ENCODE measurements at places on chromosomes 6 and 20. TPM values are rescaled to one million over a fixed set of nuclear protein-coding genes. Genes with fewer than 3 reads are reported as not detected.

- peaks cover 68% of the 10 kb centered on the region for H3K27me3 ChIP-seq
- DNase-seq: no peak
- H3K36me3 ChIP-seq: no peaks in the 10 kb centered on the region
Measured at GRCh38 chr20:37901240-37901639, 1.7 kb upstream of the VSTM2L start.

Gene CLIC5
- 65.0 TPM for total RNA-seq

Gene SYNJ2
- 10.2 TPM for total RNA-seq

DNA sequence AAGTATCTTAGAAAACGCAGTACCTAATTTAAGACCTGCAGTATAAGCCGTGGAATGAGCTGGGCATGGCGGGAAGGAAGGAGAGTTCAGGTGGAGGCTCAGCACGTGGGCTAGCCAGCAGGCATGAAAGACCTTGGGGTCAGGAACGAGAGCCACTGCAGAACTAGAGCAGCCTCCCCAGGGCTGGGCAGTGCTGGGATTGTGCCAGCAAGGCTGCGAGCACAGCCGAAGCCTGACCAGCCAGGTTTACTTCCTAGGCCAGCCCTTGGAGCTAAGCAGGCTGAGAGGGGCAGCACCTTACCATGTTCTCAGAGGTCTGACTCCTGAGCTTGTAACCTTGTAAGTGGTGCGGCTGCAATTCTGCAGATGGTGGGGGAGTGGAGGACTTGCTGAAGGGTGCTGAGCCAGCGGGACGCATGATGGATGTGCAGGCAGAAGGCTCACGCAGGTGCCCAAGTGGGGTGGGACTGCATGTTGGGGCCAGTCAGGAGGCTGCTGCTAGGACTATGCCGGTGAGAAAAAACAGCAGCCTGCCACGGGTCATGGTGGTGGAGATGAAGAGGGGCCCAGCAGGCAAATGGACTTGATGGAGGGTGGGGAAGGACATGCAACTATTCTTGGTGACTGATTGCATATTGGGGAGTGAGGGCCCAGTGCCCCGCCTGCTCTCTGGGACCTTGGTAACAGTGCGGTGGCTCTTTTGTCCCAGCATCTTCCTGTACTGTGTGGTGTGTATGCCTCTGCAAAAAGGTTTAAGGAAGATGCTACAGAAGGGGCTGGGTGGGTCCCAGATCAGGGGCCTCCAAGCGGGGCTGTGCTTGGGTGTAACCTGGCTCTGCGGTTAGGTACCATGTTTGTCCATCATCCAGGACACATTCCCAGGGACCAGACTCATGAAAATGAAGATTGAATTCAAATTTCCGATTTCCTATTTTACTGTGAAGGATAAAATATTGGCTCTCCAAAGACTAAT lies 37.6 kb upstream of the IRF4 start:
- peak; percentile 75 for DNase-seq
- no peak overlapping the region for H3K27ac ChIP-seq
- H3K27me3 ChIP-seq: no peaks in the 10 kb centered on the region
- H3K4me3 ChIP-seq: no peak overlapping the region
- H3K36me3 ChIP-seq: peaks cover 5% of the 10 kb centered on the region
- H3K4me1 ChIP-seq: no peaks in the 10 kb centered on the region

Gene GNAS-AS1
- total RNA-seq: not detected

DNA sequence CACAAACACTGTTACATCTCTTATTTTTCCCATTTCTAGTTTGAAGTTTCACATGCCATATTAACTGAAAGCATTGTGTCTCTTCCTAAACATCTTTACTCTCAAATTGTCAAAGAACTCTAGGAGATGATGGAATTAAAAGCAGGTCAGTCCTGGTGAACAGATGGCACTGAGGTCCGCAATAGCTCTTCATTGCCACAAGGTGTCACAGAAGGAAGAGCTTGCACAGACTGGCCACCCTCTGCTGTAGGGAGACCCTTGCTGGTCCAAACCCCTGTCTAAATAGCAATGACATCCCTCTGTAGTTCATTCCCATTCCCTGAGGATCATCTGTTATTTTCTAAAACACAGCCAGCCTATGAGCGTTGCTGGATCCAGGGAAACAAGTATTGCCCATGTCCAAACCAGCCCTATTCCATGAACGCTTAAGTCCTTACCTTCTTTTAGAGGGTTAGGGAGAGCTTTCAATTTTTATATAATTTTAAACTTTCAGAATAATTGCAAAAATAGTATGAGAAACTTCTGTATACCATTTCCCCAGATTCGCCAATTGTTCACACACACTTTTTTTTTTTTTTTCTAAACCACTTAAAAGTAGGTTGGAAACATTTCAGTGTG lies 10.1 kb upstream of the HDAC2 start:
- no peaks in the 10 kb centered on the region for H3K36me3 ChIP-seq
- no peak for DNase-seq
- H3K4me3 ChIP-seq: no peak overlapping the region
- H3K27ac ChIP-seq: no peak overlapping the region

DNA sequence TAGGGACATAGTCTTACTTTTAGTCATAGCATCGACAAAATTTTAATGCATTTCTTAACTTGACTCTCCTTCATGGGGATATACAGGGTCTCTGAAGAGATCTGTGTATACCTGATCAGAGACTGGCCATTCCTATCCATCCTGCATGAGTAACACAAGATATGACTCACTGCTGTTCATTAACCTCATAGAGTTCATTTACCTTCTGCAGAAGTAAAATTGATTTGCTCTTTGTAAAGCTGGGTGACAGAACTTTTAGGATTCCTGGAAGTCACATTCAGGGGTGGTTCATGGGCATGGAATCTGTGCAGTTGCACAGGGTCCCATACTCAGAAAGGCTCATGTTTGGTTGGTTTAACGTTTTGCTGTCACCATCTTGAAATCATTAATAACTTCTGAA lies 53.2 kb downstream of the PDE7B start:
- H3K36me3 ChIP-seq: no peaks in the 10 kb centered on the region
- H3K4me1 ChIP-seq: peaks cover 24% of the 10 kb centered on the region
- DNase-seq: no peak

Gene MUCL3
- not detected for total RNA-seq

GRCh38 chr6:13872681-13873080 lies 52.1 kb upstream of the RNF182 start:
- no peak overlapping the region for H3K27ac ChIP-seq
- H3K36me3 ChIP-seq: no peaks in the 10 kb centered on the region
- no peaks in the 10 kb centered on the region for H3K27me3 ChIP-seq
- peaks cover 12% of the 10 kb centered on the region for H3K4me1 ChIP-seq

- H3K4me3 ChIP-seq: no peak overlapping the region
- H3K27ac ChIP-seq: no peak overlapping the region
- DNase-seq: no peak
- H3K36me3 ChIP-seq: no peaks in the 10 kb centered on the region
- H3K27me3 ChIP-seq: no peaks in the 10 kb centered on the region
Measured at GRCh38 chr6:127590344-127590743, 13.4 kb downstream of the C6orf58 start.

DNA sequence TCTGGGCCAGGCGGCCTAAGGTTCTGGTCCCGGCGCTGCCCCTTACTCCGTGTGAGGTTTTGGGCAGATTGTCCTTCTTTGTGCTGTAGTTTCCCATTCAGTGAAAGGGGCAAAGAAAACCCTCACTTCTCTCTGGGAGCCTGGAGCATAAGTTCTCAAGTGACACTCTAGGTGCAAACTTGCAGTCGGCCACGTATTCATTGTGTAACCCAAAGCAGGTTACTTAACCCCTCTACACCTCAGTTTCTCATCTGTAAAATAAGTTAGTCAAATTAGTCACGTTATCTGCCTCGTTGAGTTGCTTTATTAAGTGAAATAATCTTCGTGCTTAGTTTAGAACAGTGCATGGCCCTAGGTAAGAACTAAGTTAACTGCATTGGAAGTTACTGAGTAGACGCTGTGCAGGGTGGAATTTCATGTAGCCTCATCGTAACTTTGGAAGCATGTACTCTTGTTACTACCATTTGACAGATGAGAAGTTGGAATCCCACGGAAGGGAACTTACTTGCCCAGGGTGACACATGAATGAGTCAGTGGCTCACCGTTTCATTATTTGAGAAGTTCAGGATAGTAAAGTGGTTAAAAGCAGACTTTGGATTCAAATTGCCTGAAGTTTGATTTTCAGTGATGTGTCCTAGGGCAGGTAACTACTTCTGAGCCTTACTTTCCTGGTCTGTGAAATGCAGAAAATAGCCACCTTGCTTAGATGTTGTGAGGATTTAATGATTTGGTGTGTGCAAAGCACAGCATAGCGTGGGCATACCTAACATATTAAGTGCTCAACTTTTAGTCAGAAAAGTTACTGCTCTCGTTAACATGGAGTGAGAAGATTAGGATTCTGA lies 556 bp upstream of the MROH8 start:
- H3K36me3 ChIP-seq: peaks cover 5% of the 10 kb centered on the region
- H3K4me1 ChIP-seq: peaks cover 59% of the 10 kb centered on the region
- peak overlapping the region; percentile 87 for H3K4me3 ChIP-seq
- peak overlapping the region; percentile 94 for H3K27ac ChIP-seq
- no peak for DNase-seq
- no peaks in the 10 kb centered on the region for H3K27me3 ChIP-seq

GRCh38 chr20:44776980-44777379 lies 31.3 kb downstream of the KCNK15 start:
- H3K27ac ChIP-seq: no peak overlapping the region
- H3K4me1 ChIP-seq: no peaks in the 10 kb centered on the region
- no peak overlapping the region for H3K4me3 ChIP-seq

GRCh38 chr20:40471261-40471629 lies 217.8 kb downstream of the MAFB start:
- H3K4me1 ChIP-seq: peaks cover 9% of the 10 kb centered on the region
- H3K27ac ChIP-seq: no peak overlapping the region
- H3K27me3 ChIP-seq: no peaks in the 10 kb centered on the region
- DNase-seq: no peak
- no peaks in the 10 kb centered on the region for H3K36me3 ChIP-seq
- H3K4me3 ChIP-seq: no peak overlapping the region

Gene VSX1
- total RNA-seq: not detected

Gene PIGU
- 10.0 TPM for total RNA-seq

Gene NT5DC1
- total RNA-seq: 39.0 TPM

DNA sequence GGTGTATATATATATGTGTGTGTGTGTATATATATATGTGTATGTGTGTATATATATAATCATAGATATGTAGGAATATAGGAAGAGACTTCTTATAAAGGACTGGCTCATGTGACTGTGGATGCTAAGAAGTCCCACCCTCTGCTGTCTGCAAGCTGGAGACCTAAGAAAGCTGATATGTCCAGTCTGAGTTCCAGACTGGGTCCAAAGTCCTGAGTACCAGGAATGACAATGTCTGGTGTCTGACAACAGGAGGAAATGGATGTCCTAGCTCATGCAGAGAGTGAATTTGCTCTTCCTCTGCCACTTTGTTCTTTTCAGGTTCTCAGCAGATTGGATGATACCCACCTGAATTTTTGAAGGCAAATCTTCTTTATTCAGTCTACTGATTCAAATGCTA lies 7.1 kb downstream of the ALDH5A1 start:
- H3K4me1 ChIP-seq: no peaks in the 10 kb centered on the region
- DNase-seq: no peak
- no peaks in the 10 kb centered on the region for H3K27me3 ChIP-seq
- no peak overlapping the region for H3K27ac ChIP-seq

GRCh38 chr6:3222506-3223038 lies 4.9 kb downstream of the TUBB2B start:
- peaks cover 18% of the 10 kb centered on the region for H3K27me3 ChIP-seq
- DNase-seq: no peak
- H3K27ac ChIP-seq: no peak overlapping the region

- no peaks in the 10 kb centered on the region for H3K36me3 ChIP-seq
- H3K27me3 ChIP-seq: no peaks in the 10 kb centered on the region
- H3K4me3 ChIP-seq: no peak overlapping the region
- H3K4me1 ChIP-seq: peaks cover 10% of the 10 kb centered on the region
Measured at GRCh38 chr6:33251395-33252012, 20.2 kb downstream of the VPS52 start.

GRCh38 chr20:34600892-34601653 lies 42.6 kb downstream of the MAP1LC3A start:
- H3K27ac ChIP-seq: no peak overlapping the region
- H3K4me3 ChIP-seq: no peak overlapping the region
- H3K36me3 ChIP-seq: no peaks in the 10 kb centered on the region

DNA sequence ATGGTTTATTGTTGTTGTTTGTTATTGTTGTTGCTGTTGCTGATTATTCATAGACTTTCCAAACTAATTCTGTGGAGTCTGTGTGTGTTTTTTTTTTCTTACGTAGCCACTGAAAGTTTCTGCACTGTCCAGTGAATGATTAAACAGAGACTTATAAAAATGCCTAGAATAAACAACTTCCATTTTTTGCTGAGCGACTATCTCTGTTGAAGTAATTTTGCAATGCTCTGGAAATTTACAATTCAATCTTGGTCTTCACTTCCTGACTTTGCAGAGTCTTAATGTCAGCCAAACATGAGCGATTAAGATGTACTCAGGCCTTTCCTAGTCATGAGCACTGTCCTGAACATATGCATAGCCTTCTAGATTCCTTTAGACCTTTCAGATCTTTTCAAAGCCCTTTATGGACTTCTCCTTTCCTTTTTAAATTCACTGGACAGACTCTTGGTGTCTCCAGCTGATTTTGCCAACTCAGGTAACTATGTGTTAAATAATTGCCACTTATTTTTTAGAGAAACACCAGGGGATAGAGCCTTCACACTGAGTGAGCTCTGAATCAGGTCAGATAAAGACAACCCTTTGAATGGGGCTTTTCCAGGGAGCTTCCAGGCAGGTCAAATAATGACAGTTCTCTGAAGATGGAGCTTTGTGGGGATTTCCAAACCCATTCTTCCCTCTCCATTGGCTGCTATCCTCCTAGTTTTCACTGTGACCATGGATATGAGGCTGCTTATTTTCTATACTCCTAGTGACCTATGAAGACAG lies 622.8 kb upstream of the EPHA7 start:
- H3K4me1 ChIP-seq: no peaks in the 10 kb centered on the region
- H3K4me3 ChIP-seq: no peak overlapping the region
- H3K27me3 ChIP-seq: no peaks in the 10 kb centered on the region
- DNase-seq: no peak

Gene TSBP1
- total RNA-seq: not detected

- H3K4me1 ChIP-seq: no peaks in the 10 kb centered on the region
- no peak overlapping the region for H3K27ac ChIP-seq
- H3K4me3 ChIP-seq: no peak overlapping the region
- no peak for DNase-seq
Measured at GRCh38 chr20:56257604-56258003, 9.1 kb downstream of the MC3R start.

DNA sequence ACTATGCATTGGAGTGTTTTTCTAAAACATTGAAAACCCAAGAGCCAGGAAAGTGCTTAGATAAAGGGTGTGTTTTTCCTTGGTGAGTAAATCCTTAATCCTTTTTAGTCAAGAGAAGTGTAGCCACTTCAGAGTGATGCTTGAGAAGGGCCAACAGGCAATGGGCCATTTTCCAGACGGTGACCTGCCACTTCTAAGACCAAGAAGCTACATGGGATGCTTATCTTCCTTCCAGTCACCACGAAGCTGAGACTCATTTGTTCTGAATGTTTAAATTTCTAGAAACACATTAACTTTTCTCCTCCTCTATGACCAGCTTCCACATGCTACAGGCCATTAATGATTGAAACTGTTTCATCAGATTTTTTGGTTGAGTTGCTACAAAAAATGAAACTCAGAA lies 34.4 kb upstream of the NHSL1 start:
- no peaks in the 10 kb centered on the region for H3K4me1 ChIP-seq
- no peaks in the 10 kb centered on the region for H3K27me3 ChIP-seq
- H3K4me3 ChIP-seq: no peak overlapping the region
